ENCODE measurements at places on chromosomes 1 and 21.
A peak's percentile ranks its signal among the peaks of the same experiment; 100 is the strongest.

- DNase-seq: no peak
These were observed 35.1 kb downstream of the UAP1 start for GRCh38 chr1:162596514-162597170.

DNA sequence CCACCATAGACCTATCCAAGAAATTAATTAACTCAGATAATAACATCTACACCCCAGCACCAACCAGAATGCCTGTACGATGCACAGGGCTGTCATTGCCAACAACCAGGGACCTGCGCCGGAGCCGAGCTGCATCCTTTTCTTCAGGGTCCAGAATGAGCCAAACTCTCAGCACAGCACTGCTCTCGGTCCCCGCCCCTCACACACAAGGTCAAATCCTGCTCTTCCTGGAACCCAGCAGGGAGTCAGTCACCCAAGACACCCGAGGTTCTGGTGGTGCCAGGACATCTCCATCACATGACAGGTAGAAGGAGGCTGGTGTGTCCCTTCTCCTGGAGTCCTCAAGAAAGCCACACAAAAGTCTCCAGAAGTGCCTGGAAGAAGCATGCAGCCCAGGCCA, 31.9 kb downstream of the NPHP4 start:
- DNase-seq: no peak

DNA sequence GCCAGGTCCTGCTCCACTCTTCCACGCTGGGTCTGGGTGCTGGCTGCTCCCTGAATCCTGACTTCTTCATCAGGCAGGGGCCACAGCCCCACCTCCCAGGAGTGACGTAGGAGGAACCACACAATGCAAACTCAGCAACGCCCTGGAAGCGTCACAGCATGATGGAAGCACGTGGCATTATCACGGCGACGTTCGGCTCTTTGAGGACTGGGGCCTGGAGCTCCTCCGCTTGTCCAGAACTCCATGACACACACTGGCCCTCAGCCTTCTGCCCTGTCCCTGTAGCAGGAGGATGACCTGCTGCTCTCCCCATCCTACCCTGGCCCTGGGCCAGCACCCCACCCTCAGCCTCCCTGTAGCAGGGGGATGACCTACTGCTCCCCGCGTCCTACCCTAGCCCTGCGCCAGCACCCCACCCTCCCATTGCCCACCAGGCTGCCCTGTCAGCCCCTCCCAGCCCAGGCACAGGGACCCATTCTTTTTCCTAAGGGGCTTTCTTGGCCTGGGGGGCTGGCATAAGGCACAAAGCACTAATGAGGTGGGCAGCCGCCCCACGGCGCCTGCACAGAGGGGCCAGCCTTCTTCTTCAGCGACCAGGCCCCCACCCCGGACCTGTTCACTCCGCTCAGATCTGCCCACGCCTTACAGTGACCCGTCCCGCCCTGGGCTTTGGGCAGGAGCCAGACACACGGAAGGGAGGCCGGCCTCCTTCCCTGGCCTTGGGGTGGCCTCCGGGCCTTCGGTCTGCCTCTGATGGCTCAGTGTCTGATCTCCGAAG, 65.7 kb downstream of the DHRS3 start:
- no peak for DNase-seq

GRCh38 chr1:33468531-33468930, 3.9 kb upstream of the ZSCAN20 start:
- no peak for DNase-seq

GRCh38 chr1:241172486-241172885, 184.5 kb downstream of the RGS7 start:
- DNase-seq: no peak

DNA sequence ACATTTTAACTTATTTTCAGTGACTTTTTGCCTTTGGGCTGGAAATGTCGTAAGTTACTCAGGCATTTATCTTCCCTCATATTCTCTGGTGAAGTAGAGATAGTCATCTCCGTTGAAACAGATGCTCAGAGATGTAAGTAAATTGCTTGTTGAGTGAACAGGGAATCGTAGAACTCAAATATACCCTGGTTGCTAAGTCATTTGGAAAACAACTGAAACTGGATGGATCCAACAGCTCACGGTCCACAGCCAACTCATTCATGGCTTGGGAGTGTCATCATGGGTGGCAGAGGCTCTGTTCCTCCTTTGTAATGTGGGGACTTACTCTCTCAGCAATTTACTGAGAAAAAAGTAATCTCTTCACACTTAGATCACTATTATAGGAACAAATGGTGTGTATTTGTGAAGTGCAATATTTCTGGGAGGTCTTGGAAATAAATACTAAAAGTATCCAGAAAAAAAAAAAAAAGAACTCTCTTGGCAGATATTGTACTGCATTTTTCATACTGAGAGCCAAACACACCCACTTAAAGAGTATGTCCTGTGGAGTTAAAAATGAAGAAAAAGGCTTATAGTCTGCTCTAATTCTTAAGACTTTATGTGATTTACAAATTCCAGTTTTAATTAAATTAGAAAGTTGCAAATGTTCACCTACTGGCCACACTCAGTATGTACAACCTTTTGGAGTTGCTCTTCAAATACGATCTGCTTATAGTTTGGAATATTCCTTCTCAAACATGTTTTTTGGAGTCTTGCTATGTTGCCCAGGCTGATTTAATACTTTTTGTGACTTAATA, 107.4 kb downstream of the LEPR start:
- no peak for DNase-seq

- peak; percentile 56 for DNase-seq
These were observed at the start of gene GPR153 for GRCh38 chr1:6260961-6261614. Gene GPR153 (minus strand): TSS chr1:6261098. CDS start chr1:6254905, 6,193 bp downstream.

GRCh38 chr1:218525451-218526197, 180.5 kb downstream of the TGFB2 start:
- DNase-seq: no peak

DNA sequence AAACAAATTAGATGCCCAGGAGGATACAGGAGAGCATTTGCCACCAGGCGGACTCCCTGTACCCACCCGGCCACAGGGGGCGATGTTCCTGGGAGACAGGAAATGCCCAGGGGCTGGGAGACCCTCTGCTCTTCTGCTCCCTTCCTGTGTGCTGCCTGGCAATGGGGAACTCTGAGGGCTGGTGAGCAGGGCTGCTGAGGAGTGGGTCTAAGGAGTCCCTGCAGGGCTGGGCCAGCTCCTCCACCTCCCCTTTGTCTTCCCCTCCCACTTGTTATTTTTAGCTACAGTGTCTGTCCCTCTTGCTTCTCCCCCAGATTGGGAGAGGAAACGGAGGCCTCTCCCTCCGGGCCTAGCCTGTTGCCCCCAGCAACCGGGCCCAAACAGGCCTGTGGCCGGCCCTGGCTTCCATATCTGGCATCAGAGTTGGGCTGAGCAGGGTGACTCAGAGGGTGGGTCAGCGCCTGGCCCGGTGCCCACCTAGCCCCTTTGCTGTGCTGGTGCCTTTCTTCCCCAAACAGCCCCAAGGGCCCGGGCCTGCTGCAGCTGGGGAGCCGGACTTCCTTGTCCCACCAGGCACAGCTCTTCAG, 11.6 kb downstream of the LMNA start:
- peak; percentile 83 for DNase-seq

DNA sequence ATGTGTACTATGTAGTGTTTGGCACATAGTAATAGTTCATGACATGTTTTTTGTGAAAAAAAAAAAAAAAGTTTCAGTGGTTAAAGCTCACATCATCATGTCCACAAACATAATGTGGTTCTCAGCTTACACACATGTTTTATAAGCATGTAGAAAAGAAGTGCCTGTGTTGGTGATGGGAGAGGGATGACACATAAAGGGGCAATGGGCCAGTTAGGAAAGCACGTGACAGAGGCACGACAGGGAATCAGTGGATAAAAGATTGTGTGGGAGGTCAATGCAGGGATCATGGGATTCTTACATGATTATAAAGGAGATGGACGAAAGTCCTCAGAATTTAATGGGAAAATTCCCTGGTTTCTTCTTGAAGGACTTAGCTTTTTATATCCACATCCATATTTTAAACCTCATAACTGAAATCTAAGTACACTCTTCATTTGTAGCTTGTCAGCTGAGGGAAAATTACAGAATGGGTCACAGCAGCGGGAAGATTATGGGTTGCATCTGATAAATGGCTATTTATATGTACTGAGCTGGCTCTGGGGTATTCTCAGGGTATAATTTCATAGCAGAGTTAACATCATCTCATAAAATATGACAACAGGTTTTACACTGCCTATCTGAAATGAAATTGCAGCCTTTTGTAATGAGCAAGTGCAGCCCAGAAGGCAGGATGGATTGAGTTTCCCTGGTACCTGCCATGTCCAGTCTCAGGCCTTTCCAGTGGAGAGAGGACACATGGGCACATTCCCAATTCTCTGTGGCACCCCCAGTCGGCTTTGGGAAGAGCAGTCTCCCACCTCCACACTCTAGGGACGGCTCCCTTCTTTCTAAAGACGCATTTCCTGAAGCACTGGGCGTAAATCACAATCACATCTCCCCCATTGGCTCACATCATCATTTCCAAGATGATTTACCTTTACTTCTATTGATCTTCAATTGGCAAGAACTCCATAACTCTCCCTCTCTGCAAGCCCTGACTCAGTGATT, 42.3 kb upstream of the NHLH2 start:
- no peak for DNase-seq

DNA sequence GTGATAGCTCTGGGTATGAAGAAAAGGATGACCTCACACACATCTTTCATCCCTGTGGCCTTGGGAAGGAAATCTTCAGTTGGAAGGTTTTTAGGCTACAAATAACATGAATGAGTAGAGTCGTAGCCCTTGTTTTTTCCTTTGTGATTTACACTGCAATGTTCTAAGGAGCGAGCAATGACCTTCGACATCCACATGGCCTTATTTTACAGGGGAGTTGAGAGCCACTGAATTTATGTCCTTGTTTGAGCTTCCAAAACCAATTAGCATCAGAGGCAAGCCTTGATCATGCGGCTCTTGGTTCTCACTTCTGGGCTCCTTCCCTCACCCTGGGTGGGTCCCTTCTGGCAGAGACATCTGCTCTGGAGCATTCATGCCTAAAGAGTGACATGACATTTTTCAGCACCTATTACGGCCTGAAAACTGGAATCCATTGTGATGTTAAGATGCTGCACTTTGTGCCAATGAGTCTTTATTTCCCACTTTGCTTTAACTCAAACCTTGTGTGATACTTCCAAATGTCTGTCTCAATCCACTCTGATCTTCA, 70.5 kb upstream of the RUNX1 start:
- no peak for DNase-seq

GRCh38 chr1:232018231-232019025, 391.8 kb downstream of the DISC1 start:
- no peak for DNase-seq

- DNase-seq: no peak
These were observed 2.3 kb downstream of the KRTAP10-8 start for GRCh38 chr21:44614161-44614631.

GRCh38 chr1:158706096-158706495, 5.6 kb upstream of the OR6K2 start:
- DNase-seq: no peak

GRCh38 chr1:155166051-155166470, 7.0 kb downstream of the KRTCAP2 start:
- DNase-seq: no peak

DNA sequence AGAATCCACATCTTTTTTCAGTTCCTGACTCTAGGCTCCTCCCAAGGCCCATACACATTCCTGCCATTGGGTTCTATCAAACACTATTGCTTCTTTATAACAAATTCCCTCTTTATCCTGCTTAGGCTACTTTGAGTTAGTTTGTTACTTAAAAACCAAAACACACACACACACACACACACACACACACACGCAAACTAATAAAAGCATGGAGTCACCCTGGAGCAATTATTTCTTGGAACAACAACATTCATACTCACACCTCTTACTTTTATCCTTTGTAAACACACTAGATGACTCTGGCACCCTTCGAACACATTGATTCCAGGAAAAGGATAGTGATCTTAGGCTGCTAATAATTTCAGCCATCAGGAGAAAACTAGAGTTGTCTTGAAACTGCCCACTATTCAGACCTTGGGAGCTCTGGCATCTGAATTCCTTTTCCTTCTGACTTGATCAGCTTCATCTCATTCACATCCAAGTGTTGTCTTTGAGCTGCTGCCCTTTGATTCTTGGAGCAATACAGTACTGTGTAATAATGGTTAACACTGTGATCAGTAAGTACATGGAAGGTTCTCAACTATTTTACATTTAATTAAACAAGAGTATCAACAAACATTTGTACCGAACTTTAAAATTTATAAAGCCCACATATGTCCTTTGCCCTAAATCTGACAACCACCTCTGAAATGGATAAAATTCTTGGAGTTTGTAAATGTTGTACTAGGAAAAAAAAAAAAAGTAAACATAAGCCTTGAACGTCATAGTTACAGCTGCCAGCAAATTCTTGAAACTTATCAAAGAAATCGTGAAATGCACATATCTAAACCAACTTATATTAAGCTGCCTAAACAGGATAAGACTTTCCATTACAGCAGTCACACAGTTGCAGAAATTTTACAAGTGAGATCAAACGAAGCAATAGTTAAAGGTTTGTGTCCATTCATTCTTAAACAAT, 2.8 kb upstream of the SEC22B start:
- DNase-seq: no peak

DNA sequence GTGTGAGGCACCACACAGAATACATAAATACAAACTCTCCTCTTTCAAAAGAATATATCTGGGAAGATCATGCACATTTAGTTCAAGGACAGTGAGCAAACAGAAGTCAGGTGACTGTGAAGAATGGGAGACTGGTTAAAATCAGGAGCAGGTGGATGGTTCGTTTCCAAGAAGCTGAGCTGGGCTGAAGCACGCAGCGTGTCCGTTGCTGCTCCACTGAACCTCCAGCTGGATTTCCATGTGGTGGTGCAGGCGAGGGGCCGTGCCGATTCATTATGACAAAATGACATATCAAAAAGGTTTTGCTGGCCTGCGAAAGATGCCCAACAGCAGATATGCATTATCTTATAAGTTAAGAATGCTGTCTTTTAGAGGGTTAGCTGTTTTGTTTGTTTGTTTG, 66.0 kb downstream of the OLIG1 start:
- DNase-seq: no peak

DNA sequence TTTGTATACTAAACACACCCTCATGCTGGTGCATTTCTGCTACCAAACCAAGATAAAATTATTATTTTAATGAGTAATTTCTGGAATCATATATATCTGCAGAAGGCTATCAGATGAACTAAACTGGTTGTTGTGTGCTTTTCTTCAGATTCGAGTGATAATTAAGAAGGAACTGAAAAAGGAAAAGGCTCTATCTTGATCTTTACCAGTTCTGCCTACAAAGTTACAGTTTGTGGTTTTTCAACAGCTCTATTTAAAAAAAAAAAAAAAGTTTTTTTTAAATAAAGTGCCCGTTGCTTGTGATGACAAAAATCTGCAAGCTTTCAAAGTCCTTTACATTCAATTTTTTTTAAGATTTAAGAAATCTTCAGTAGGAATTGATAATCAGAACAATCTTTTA, 13.6 kb downstream of the DENND1B start:
- DNase-seq: no peak

- DNase-seq: no peak
These were observed 3.2 kb downstream of the DVL1 start for GRCh38 chr1:1345860-1346500.

DNA sequence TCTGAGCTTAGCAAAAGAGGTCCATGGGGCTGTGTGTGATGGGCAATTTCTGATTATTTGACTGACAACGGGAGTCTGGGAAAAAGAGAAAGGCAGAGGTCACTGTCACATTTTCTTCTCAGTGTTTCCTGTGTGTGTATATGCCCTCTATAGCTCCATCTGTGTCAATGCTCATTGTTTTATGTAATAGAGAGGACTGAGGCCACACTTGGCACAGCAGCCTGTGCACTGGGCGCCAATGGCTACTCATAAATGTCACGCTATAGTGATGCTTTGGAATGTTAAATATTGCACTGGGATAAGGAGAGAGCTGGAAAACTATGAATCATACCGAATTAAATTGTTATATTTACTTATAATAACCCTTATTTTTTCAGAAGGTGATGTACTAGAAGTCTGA, 365.4 kb downstream of the NEGR1 start:
- no peak for DNase-seq
